Calu3 (cell line): ENCODE measurements at places on chromosomes 12 and 14. TPM values are rescaled to one million over a fixed set of nuclear protein-coding genes. Genes with fewer than 3 reads are reported as not detected.

Gene IFI27L2
- 40.4 and 57.1 TPM in 2 replicates for total RNA-seq

Gene RASAL1
- total RNA-seq = 59.7 and 85.9 TPM in 2 replicates

Gene ZNF891
- total RNA-seq = 4.2 and 4.8 TPM in 2 replicates

Gene OR6S1
- not detected in 2 replicates for total RNA-seq

Gene KRT75
- total RNA-seq = not detected in 2 replicates
